Right ventricle myocardium superior (tissue), 1 donor: ENCODE measurements at places on chromosomes 13 and 19. TPM values are rescaled to one million over a fixed set of nuclear protein-coding genes. Genes with fewer than 3 reads are reported as not detected.

Gene GNG7
- total RNA-seq: 35.2 TPM

DNA sequence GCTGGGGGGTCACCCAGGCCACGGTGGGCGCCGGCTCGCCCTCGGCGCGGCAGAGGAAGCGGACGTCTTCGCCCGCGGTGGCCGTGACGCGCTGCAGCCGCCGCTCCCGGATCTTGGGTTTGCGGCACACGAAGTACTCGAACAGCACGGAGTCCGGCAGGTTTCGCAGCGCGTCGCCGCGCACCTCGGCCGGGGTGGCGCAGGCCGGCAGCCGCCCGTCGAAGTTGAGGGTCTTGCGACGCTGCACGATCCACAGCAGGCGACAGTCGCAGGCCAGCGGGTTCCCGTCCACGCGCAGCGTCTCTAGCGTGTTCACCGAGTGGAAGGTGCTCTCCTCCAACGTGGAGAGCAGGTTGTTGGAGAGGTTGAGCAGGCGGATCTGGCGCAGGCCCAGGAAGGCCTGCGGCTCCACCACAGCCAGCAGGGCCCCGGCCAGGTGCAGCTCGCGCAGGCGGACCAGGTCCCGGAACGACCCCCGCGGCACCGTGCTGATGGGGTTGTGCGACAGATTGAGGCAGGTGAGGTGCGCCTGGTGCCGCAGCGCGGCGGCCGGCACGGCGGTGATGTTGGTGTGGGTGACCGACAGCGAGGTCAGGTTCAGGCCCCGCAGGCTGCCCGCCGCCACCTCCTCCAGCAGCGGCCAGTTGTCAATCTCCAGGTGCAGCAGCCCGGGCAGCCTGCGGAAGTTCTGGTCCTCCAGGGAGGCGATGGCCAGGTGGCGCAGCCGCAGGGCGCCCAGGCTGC, 8.6 kb upstream of the PEAK3 start:
- DNase-seq: no peak

Gene GPC5
- total RNA-seq: 1.4 TPM

DNA sequence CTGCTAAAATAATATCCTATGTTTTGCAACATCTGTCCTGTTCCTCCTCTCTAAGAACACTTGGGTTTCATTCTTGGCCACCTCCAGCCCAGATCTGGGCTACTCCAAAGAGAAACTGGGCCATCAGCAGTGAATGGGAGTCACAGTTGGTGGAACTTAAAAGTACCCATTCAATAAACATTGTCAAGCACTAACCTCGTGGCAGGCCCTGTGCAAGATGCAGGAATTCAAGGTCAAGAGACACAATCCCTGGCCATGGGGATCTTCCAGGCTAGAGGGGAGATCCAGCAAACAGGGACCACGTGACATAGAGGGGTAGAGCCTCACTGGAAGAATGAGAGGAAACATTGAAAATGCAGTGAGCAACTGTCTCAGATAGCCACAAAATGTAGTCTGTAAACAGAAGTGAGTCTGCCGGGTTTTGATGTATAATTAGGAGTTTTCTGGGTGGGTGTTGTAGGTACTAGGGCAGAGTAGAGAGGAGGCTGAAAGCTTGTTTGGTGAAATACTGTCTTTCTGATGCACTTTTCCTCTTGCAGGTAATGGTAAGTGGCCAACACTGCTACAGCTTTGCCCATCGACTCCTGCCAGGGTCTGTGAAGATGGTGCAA, 14.8 kb upstream of the EID2 start:
- no peak for DNase-seq

DNA sequence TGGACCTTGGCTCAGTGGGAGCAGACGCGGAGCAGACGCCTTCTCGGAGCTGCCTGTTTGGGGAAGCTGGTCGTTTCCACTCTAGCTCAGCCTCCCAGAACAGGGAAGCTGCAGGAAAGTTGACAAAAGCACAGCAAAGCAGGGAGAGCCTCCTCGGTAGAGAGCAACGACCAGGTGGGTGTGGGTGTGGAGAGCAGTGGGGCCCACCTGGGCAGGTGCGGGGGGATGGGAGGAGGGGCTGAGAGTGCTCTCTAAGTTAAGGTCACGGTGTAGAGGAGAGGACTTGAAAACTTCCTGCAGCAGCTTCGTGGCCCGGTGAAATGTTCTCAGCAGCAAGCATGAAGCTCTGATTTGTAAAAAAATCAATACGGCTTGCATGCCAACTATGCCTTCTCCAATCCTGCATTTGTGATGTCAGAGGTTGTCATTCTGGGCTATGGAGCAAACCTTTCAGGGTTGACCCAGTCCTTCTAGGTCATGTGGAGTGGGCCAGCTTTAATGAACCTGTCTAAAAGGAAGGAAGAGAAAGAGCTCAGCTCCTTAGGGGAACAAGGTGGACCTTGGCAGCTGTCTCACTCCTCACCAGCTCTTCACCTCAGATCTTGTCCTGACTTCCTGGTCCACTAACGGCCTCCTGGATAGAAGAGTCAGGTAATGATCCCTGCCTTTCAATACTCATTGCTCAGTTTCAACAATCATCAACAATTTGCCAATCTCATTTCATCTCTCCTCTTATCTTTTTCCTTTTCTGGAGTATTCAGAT, 85.8 kb upstream of the UBL3 start:
- DNase-seq: no peak

DNA sequence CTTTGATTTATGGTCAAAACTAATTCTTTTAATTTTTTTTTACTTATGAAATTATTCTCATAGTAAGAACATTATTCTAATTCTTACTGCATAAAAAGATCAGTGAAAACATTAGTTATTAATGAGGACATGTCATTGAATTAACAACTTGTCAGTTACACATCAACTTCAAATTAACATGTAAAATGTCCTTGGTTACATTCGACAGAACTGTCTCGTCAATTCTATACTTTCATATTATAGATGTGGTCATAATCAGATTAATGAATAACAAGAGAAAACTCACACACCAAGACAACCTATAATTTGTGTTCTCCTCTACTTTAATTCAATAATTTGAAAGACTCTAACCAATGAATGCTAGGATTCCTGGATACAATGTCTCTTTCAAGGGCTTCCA, 66.7 kb downstream of the KATNAL1 start:
- DNase-seq: no peak
